ENCODE measurements at places on chromosomes 4 and X.

- no peak for DNase-seq
Measured at GRCh38 chrX:53261355-53261972, 19.9 kb downstream of the IQSEC2 start.

DNA sequence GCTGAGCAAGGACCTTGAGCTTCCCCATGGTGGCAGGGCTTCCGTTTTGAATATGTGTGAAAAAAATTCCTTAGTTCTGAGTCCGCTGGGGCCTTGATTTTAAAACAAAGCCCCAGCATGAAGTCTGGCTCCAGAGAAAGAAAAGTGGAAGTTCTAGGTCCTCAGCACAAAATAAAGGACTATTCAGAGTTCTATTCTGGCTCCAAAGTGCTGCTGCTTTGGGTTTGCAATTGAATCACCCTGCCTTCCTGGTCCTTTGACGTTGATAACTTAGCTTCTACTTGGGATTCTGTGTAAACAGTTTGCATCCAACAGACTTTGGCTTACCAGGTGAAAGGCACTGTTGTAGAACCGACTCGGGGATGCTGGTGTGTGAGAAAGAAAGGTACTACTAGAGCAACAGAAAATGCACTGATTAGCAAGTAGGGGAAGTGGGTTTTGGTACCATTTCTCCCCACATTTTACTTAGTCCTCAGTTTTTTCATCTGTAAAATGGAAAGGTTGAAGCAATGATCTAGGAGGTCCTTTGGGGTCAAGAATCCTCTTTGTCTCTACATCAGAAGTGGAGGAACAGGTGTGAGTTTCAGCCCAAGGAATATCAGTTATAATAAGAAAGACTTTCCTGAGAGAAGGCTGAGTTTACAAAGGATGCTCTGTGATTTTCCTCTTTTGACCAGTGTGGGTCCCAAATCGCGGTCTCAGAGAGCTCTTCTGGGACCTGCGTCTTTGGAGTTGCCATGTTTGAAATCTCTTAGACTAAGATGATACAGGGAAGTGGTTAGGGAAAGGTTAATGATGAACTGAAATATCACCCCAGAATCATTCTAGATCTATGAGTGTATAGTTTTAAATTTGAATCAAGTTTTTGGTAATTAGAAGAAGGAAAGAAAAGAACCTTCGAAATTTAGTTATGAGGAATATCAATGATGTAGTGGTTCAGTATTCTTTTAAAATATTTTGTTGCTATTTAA is 28.2 kb downstream of the IGFBP7 start:
- no peak for DNase-seq

- peak; percentile 24 for DNase-seq
Measured at GRCh38 chr4:168496834-168497233, at the start of gene PALLD. PALLD (plus strand) TSS chr4:168497052.

DNA sequence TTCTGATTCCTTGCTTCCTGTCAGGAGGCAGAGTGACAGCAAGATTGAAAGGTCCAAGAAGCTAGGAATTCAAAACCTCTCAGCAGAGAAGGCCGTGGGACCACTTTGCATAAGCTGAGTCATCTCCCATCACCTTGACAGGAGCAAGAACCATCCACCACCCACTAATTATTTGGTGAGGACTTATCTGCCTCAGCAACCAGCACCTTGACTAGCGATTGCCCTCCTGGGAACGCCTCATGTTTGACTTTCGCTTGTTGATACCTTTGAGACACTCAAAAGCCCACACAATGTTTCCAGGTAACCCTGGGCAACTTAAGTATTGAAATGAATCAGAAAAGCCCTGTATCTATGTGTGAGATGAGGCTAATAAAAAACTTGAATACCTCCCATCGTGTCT is 233.5 kb upstream of the GYPA start:
- DNase-seq: peak; percentile 10

- DNase-seq: no peak
Measured at GRCh38 chr4:76235915-76236314, 15.6 kb upstream of the FAM47E start.

- no peak for DNase-seq
Measured at GRCh38 chr4:174320494-174321199, 36.9 kb downstream of the CEP44 start.

DNA sequence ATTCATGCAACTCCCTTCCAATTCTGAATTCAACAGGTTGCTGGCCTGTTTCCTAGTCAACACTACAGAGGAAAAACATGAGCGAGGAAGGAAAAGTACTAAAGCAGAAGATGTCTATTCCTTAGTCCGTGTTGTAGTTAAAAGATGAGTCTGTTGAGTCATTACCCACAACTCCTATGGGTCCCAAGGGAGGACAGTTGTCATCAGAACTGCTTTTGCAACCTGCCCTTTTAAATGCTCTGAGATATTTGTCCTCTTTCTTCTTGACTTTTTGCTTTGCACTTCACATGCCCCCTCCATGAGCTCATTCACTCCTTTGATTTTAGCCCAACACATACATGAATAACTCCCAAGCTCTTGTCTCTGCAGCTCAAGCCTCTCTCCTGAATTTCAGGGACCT is 119.2 kb downstream of the CORIN start:
- DNase-seq: no peak

DNA sequence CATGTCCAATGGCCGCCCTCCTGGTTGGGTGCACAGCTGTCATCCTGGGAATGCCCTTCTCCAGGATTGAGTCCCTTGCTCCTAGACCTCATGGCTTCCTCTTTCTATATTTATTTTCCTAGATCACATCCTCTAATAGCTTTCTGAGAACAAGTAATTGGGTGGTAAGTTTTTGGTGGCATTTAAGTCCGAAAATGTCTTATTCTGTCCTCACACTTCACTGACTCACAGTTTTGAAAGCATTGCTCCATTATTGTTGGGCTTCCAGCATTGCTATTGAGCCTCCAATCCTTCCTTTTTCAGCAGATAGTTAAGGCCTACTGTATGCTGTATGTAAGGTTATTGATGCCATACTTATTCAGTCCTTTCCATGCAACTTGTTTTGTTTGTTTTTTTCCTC is 25.9 kb downstream of the PGM2 start:
- DNase-seq: no peak

DNA sequence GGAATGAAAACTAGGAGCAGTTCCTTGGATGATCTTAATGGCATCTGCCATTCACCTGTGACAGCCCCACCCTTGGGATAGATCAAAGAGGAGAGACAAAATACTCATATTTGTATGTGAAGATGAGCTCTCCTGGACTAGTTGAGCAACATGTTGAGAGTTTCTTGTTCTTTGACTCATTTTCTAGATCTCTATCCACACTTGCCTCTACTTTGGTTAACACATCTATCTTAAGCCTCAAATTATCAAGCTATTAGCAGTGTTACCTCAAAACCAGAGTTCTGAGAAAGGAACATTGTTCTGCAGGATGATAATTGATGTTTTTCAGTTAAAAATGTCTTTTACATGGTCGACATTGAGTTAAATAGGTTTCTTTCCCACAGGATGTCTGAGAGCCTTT is 94.2 kb upstream of the TEX13D start:
- no peak for DNase-seq

GRCh38 chr4:120055162-120055561 is 11.5 kb downstream of the MAD2L1 start:
- no peak for DNase-seq

DNA sequence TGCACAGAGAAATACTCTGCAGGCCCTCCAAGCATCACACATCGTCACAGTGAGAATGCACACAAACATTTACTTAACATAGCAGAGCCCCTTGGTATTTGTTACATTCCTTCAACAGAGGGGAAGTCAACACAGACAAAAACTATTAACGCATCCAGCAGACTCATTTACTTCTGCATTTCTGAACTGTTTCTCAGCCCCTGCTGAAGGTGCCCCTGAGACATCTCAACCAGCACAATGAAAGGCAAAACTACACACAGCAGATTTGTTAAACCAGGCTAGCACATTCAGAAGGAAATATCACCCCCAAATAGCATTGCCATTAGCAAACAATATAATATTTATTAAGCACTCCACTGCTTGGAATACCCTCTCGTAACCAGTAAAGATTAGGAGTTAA is 367.0 kb downstream of the RAB28 start:
- DNase-seq: no peak

GRCh38 chr4:104394406-104395167 is 100.1 kb downstream of the CXXC4 start:
- no peak for DNase-seq

GRCh38 chr4:37623125-37623524 is 63.1 kb downstream of the RELL1 start:
- no peak for DNase-seq

DNA sequence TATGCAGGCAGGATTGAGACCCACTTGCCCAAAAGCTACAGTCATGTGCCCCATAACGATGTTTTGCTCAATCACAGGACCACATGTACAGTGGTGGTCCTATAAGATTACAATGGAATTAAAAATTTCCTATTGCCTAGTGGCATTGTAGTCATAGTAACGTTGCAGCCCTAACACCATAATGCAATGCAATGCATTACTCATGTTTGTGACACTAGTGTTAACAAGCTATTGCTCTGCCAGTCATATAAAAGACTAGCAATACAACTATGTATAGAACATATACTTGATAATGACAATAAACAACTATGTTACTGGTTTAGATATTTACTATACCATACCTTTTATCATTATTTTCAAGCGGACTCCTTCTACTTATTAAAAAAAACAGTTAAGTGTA is 50.6 kb downstream of the VGLL1 start:
- DNase-seq: no peak

DNA sequence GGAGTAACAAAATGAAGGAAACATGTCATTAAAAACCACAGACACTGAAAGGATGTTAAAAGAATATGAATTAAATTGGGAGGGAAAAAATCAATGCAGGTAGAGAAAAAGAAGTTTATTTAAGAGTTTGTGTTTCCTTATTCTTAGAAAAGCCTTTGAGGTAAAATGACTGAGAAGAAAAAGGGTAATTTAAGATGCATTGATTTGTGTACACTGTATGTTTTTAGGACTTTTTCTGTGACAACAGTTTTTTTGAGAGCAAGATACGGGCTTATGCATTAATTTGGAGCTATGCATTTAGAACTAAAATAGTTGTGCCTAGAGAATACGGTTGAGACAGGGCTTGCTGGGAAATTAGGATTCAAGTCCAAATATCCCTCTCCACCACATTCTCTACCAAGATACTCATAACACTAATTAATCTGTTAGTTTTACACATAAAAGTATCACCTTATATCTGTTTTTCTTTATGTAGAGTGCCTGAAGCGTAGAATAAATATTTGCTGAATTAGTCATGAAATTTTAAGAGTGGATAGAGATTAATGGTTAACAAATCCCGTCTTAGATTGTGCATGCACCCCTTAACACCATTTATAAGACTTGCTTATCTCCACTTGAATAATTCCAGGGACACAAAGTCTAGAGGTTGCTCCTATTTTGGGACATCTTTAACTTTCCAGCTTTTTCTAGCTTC is 232.5 kb downstream of the PCDH7 start:
- DNase-seq: no peak

GRCh38 chr4:151574968-151575367 is 166.0 kb downstream of the FHIP1A start:
- no peak for DNase-seq

DNA sequence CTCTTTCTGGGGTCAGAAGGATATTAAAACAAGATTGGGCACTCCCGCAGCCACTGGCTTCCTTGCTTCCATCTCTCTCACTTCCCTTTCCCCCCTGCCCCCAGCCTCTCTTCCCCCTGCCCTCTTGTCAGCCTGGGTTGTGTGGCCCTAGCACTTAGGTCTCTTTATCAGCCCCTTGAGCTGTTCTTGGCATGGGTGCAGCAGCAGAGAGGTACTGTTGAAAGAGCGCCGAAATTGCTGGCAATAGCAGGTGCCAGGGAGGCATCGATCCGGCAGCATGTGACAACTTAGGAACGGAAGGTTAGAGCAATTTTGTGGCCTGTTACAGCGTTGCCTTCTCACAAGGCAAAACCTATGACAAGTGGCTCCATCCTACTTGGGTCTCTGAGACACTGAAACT is 333.1 kb upstream of the IGFBP7 start:
- DNase-seq: no peak

DNA sequence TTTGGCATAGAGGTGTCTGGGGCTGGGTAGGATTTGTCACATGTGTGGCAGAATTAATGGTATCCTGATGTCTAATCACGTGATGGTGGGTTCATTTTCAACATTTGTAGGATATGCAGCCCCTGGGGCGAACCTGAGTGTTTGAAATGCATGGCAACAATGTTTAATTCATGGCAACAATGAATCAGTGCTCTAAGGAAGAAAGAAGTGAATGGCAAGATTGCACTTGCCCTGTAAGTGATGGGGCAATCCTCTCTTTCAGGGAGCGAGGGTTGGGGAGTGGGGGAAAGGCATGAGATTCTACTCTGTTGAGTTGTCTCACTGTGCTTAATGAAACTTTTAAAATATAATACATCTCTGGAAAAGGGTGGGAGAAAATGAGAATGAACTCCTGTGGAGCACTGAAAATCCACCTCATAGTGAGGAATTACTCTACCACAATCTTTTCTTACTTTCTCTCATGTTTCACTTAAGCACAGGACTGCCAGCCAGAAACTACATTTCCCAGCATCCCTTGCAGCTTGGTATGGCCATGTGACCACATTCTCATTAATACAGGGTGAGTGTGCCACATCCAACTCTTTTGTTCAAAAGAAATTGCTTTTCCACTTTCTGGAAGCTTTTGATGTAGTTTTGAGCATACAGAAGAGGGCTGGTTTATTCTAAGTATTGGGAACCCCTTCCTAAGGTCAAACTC is 64.0 kb upstream of the PGM2 start:
- DNase-seq: peak; percentile 55

GRCh38 chr4:107736924-107737448 is 17.0 kb upstream of the PAPSS1 start:
- DNase-seq: peak; percentile 79

DNA sequence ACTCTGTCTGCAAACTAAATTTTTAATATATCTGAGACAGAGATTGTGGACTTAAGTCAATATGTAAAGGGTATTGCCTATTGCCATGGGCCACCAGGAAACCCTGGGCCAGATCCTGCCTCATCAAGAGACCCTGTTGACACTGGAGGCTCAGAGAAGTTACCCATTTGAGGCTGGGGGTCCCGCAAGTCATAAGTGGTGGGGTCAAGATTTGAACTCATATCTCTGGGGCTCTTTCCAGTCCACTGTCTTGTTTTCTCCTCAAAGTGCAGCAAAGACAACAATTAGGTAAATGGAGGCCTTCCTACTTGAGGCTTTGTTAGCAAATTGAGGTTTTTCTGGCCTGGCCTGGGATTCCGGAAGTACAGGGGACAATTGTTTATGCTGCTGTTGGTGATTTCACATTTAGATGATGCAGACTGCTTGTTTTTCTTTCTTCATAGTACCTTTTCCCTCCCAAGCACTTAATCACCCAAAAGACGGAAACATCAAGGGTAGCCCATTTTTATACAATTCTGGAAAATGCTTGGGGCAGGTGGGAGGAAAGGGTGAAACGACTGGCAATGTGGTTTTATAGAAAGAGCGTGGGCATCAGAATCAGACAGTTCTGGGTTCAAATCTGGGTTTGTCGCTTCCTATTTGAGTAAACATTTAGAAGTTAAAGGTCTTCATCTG is 160.0 kb downstream of the SMIM20 start:
- DNase-seq: no peak

- DNase-seq: no peak
Measured at GRCh38 chrX:120725874-120726273, 96.0 kb upstream of the C1GALT1C1 start.

GRCh38 chr4:177546745-177547144 is 104.5 kb upstream of the AGA start:
- DNase-seq: no peak

GRCh38 chrX:134999469-134999868 is 8.7 kb downstream of the SMIM10 start:
- no peak for DNase-seq

- no peak for DNase-seq
Measured at GRCh38 chr4:182015014-182015413, 228.2 kb upstream of the TENM3 start.

GRCh38 chrX:147912093-147912801 is 528 bp downstream of the FMR1 start:
- peak; percentile 35 for DNase-seq

GRCh38 chr4:143514901-143515300 is 1.4 kb downstream of the SMARCA5 start:
- DNase-seq: no peak
